ENCODE measurements at places on chromosomes 12 and 14.
A peak's percentile ranks its signal among the peaks of the same experiment; 100 is the strongest.

- DNase-seq = no peak
- H3K27ac ChIP-seq = no peak overlapping the region
- H3K4me1 ChIP-seq = no peaks in the 10 kb centered on the region
- no peak overlapping the region for H3K4me3 ChIP-seq
- no peaks in the 10 kb centered on the region for H3K27me3 ChIP-seq
Observed at GRCh38 chr12:108985750-108986149, 35.1 kb downstream of the SVOP start.

DNA sequence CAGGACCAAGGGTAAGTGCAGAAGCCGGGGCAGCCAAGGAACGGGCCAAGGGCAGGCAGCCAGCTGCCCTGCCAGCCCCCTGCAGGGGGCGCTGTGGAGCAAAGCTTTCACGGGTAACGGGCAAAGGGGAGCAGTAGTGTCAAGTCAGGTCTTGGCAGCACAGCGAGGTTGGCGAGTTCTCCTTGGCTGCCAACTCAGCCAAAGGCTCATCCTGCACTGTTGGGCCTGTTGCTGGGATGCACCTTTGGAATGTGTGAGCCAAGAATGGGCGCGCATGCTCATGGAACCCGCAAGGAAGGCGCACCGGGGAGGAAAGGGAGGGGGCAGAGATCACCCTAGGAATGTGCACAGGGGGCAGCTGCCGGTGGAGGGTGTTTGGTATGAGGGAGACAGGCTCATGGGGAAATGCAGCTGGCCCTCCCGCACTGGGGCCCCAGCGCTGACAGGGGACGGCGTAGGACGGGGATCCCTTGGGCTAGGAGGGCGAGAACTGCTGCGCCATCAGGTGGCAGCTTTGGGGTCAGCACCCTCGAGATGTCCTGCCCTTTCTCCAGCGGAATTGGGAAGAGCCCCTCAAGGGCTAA, 138.0 kb downstream of the ASCL4 start:
- peak; percentile 29 for DNase-seq
- no peaks in the 10 kb centered on the region for H3K36me3 ChIP-seq
- H3K27me3 ChIP-seq = peaks cover 13% of the 10 kb centered on the region
- peak overlapping the region; percentile 41 for H3K4me3 ChIP-seq
- no peak overlapping the region for H3K27ac ChIP-seq

DNA sequence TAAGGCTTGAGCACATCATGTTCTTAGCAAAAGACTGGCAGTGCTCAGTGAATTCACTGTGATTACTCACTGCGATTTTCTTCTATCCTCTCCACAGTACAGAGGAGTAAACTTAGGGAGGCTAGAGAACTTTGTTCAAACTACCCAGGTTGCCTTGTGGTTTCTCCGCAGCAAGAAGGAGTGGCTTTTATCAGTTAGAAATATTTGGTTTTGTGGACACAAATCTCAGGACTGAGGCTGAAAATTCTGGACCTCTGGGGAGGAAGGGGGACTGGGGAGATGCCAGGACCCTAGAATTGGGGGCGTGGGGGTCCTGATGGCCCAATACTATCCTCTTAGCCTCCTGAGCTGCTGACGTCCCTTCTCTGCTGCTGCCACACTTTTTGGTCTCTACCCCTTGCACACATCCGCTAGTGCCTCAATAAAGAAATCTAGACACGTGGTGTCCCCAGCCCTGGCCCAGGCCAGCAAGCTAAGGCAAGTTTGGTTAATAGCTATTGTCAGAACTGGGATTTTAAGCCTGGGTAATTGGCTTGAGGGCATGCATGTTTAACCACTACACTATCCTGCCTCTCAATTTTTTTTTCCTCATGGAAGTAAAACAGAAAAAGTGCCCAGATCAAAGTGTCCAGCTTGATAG, 842 bp downstream of the OAS2 start:
- no peaks in the 10 kb centered on the region for H3K36me3 ChIP-seq
- peak overlapping the region; percentile 99 for H3K4me3 ChIP-seq
- H3K27me3 ChIP-seq = no peaks in the 10 kb centered on the region
- peaks cover 41% of the 10 kb centered on the region for H3K4me1 ChIP-seq
- DNase-seq = peak; percentile 29
- peak overlapping the region; percentile 84 for H3K27ac ChIP-seq

DNA sequence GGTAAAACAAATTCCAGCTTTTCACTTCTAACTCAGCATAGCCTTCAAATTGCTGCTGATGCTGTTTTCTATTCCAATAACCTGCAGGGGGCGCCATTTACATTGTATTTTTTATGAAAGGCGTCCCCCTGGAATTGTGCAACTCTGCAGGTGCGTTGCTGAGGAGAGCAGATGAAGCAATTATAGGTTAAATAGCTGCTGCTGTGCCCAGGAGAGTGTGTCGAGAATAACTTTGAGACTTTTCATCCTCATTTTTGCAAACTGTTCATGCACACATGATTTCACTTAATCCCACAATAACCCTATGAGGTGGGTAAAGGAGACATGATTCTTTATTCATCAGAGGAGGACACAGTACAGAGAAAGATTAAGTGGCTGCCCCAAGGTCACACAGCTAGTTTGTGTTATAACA, 75.7 kb downstream of the MYRFL start:
- H3K27me3 ChIP-seq = no peaks in the 10 kb centered on the region
- DNase-seq = peak; percentile 31
- no peak overlapping the region for H3K27ac ChIP-seq
- H3K4me3 ChIP-seq = no peak overlapping the region
- H3K36me3 ChIP-seq = no peaks in the 10 kb centered on the region
- no peaks in the 10 kb centered on the region for H3K4me1 ChIP-seq

DNA sequence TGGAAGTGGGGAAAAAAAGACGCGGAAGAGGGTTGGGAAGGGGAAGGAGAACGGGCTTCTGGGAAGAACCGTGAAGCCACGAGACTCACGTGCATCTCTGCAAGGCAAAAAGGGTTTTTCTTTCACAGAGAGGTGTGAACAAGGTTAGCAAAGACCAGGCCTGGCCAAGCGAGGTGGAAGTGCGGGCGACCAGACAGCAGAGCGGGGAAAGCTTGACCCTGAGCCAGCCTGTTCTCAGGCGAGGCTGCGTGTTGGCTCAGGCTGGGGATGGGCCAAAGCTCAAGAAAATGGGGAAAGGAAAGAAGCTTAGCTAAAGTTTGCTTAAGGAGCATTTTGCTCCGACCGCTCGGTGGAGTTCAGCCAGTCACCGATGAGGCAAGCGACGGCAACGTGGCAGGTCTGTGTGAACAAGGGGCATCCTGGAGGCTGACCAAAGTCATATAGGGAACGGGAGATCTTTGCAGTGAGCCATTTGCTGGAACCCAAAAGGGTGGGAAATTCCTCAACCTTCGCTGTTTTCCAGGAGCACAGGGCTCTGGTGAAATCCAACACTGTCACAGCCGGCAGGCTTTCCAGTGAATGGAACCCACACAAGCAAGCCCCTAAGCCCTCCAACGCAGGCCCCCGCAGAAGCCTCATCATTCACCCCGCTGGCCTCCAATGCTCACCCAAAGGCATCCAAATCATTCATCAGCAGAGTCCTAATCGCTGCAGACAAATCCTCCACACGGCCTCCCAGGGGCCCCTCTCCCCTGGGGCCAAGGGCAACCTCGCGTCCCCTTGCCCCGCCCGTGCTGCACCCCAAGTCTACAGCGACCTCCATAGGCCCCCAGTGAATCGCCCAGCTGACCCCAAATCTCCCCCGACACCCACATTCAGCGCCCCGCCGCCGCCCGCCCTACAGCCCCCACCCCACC, 754 bp downstream of the ZNF605 start:
- no peaks in the 10 kb centered on the region for H3K36me3 ChIP-seq
- H3K27ac ChIP-seq = no peak overlapping the region
- no peaks in the 10 kb centered on the region for H3K27me3 ChIP-seq
- no peak for DNase-seq
- peaks cover 12% of the 10 kb centered on the region for H3K4me1 ChIP-seq
- peak overlapping the region; percentile 58 for H3K4me3 ChIP-seq

- DNase-seq = no peak
- no peak overlapping the region for H3K4me3 ChIP-seq
- H3K4me1 ChIP-seq = no peaks in the 10 kb centered on the region
Observed at GRCh38 chr14:93716746-93717667, 71.3 kb downstream of the PRIMA1 start.

GRCh38 chr14:68318828-68319227, 474.0 kb downstream of the ZFP36L1 start:
- no peak overlapping the region for H3K4me3 ChIP-seq
- H3K36me3 ChIP-seq = no peaks in the 10 kb centered on the region
- no peak overlapping the region for H3K27ac ChIP-seq
- no peaks in the 10 kb centered on the region for H3K4me1 ChIP-seq

- H3K4me3 ChIP-seq = no peak overlapping the region
- H3K36me3 ChIP-seq = no peaks in the 10 kb centered on the region
- no peak overlapping the region for H3K27ac ChIP-seq
- no peak for DNase-seq
Observed at GRCh38 chr12:124147575-124147974, 147.3 kb upstream of the RFLNA start.

DNA sequence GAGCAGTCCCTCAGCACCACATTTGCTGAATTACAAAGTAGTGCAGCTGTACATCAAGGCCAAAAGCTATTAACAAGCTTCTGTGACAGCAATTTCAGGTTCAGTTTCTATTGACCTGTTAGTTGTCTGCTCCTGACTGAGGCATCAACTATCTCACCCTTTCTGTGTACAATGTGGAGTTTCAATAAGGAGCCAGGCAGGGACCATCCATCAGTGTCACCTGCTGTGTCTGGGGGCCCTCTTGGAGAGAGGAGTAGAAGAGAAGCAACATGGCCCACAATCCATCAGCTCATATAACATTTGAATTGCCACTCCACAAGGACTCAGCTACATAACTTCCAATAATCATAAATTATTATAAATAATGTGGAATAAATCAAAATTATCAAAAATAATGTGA, 72.3 kb upstream of the CCDC196 start:
- H3K4me1 ChIP-seq = no peaks in the 10 kb centered on the region
- H3K4me3 ChIP-seq = no peak overlapping the region
- H3K27me3 ChIP-seq = no peaks in the 10 kb centered on the region
- DNase-seq = no peak
- H3K27ac ChIP-seq = no peak overlapping the region
- H3K36me3 ChIP-seq = no peaks in the 10 kb centered on the region

DNA sequence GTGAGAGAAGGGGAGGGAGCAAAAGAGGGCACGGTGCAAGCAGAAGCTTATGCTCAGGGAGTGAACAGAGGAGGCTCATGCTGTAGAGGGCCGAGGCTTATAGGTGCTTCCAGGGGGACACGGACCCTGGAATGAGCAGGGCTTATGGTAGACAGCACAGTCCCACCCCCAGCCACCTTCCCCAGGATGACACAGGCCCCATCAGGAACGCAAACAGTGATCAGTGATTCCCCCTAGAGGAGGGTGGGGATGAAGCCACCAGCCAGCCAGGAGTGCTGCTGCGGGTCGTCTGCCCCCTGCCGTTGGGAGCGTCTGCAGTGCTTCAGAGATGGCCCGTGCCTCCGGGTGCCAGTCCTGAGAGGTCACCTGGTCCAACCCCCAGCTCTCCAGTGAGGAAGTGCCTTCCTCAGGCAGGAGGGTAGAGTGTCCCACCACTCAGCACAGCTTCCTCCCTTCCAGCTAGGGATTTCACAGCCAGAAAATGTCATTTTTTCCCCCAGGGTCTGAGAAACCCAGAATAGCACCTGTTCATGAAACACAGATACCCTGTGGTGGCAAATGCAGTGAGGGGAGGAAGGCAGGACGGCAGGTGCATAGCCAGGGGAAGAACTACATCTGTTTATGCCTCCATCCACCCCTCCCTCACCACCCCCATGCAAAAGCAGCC, 60.7 kb downstream of the SLC6A12 start:
- H3K4me3 ChIP-seq = no peak overlapping the region
- no peaks in the 10 kb centered on the region for H3K4me1 ChIP-seq
- no peaks in the 10 kb centered on the region for H3K36me3 ChIP-seq
- no peak overlapping the region for H3K27ac ChIP-seq
- DNase-seq = peak; percentile 37

DNA sequence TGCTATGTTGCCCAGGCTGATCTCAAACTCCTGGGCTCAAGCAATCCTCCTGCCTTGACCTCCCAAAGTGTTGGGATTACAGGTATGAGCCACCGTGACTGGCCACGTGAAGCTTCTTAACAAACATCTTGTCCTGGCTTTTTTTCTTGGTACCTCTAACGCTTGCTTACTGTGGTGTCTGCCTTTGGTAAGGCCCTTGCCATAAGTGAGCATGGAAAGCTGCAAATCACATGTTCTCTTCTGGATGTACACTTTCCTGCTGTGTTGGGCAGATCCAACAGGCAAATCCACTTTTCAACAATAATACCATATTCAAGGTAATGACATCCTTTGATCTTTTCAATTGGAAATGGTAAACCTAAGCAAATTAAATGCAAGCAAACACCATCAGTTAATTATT, 54.6 kb downstream of the ARF6 start:
- no peak overlapping the region for H3K27ac ChIP-seq
- no peak for DNase-seq
- no peak overlapping the region for H3K4me3 ChIP-seq
- no peaks in the 10 kb centered on the region for H3K27me3 ChIP-seq

Data from CD8-positive, alpha-beta memory T cell (primary cell).